ENCODE measurements at places on chromosomes 6 and 20. TPM values are rescaled to one million over a fixed set of nuclear protein-coding genes. Genes with fewer than 3 reads are reported as not detected.

Gene FAM209A
- total RNA-seq: not detected

Gene SLC17A1
- total RNA-seq: not detected

Gene ADAM33
- total RNA-seq: 26.7 TPM

Gene SPDEF
- total RNA-seq: 34.8 TPM

Gene LAMA4
- 54.9 TPM for total RNA-seq

Gene TP53TG5
- total RNA-seq: 0.14 TPM

Gene FOXQ1
- not detected for total RNA-seq

Gene ADGRG6
- 75.2 TPM for total RNA-seq

Gene CLPSL2
- total RNA-seq: not detected

Gene TBC1D32
- total RNA-seq: 28.1 TPM

Gene SEMG1
- total RNA-seq: not detected

Gene OGFRL1
- total RNA-seq: 8.9 TPM

Gene ZBTB12
- 1.3 TPM for total RNA-seq

Data from transverse colon (tissue), 4 donors.